Epithelial cell of esophagus (primary cell): ENCODE measurements at places on chromosomes 2 and 18.

DNA sequence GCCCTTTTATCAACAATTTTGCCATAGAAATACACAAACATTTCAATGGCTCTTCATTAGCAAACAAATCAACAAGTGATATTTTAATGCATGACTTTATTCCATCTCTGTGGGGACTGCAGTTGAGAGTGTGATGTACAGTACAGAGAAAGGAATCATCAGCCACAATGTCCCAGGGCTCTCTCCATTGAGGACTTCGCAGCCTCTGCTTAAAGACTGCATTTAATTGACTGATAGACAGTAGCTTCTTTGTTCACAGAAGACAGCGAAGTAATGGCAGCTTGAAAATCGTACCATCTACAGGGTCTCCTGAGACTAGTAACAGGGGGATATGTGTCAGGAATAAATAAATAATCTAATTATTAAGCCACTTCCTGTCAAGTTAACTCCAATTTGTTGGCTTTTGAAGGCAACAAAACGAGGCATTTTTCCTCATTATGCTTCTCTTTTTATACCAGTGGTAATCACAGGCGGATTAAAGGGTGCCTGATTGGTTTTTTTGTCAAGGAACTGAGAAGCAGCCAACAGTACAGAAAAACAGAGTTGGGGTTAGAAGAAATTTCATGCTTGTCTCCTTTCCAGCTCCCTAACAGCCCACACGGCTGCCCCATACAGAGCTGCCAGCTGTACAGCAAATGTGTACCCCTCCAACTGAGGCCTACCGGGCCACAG lies 164.3 kb downstream of the ZNF521 start:
- no peak for DNase-seq

DNA sequence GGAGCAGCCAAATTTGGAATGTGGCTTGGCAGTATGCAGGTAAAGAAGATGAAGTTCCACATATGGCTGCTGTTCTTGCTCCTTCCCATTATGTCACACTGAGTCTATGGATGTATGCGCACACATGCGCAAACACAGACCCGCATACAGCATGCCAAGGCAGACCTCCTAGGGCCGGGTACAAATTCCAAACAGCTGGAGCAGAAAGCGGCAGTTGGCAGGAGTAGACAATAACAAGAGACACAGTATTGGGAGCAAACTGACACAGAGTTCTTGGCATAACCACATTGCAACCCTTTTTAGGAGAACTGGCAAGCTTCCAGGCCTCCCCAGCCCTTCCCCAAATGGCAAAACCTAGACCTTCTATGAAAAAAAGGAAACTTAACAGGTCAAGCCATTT lies 268.9 kb downstream of the SP3 start:
- no peak for DNase-seq

- no peak for DNase-seq
Measured at GRCh38 chr2:68176657-68177056, 19.0 kb downstream of the PNO1 start.

DNA sequence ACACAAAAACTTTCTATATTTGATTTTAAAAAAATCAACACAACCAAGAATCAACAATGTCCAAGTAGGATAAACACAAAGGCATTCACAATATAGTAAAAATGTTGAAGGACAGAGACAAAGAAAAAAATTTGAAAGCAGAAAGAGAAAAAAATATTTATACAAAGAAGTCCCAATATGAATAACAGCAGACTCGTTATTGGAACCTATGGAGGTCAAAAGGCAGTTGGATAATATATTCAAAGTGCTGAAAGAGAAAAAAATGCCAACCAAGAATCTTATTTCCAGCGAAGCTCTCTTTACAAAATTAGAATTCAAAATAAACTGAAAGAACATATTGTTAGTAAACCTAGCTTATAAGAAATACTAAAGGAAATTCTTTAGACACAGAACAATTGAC lies 859.5 kb downstream of the LRP1B start:
- no peak for DNase-seq

DNA sequence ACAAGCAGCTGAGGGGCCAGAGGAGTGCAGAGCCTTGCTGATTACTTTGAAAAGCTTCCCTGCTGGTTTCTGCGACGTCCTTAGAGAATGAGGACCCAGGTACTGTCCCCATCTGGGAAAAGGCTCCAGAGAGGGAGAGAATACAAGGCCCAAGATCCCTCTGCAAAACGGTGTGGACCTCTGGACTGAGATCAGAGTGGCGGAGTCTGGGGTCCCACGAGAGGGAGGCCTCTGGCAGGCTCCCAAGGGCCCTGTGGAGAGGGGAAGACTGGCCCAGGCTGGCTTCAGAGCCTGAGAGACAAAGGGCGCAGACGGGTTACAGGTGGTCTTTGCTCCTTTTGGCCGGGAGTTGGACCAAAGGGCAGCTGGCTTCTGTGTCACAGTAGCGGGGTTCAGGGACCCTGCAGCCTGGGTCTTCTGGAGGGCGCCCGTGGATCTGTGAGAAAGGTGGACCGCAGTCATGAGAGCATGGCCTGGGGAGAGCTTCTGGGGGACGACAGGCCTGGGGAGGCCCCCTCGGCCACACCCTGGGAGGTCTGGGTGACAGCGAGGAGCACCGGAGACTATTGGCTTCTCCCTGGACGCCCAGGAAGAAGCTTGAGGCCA lies 805 bp downstream of the SNORC start:
- DNase-seq: no peak

- DNase-seq: no peak
Measured at GRCh38 chr18:46156124-46156745, 52.0 kb downstream of the HAUS1 start.

GRCh38 chr2:69572641-69573040 lies 70.9 kb downstream of the AAK1 start:
- DNase-seq: peak; percentile 55

DNA sequence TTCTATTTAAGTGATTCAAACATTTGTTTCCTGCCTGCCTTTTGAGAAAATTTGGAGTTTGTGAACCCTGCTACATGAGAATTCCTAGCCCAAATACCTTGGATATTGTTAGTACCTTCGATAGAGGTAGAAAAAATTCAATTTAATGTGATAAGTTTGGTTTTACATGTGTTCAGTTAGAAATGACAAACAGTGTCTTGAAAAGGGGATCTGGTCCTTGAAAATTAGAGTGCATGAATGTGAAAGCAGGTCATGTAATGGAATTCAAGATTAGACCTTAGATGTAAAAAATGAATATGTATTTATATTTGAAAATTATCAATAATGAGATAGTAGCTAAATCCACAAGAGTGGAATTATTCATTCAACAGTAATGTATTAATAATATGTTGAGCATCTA lies 70.5 kb downstream of the PIK3C3 start:
- no peak for DNase-seq

DNA sequence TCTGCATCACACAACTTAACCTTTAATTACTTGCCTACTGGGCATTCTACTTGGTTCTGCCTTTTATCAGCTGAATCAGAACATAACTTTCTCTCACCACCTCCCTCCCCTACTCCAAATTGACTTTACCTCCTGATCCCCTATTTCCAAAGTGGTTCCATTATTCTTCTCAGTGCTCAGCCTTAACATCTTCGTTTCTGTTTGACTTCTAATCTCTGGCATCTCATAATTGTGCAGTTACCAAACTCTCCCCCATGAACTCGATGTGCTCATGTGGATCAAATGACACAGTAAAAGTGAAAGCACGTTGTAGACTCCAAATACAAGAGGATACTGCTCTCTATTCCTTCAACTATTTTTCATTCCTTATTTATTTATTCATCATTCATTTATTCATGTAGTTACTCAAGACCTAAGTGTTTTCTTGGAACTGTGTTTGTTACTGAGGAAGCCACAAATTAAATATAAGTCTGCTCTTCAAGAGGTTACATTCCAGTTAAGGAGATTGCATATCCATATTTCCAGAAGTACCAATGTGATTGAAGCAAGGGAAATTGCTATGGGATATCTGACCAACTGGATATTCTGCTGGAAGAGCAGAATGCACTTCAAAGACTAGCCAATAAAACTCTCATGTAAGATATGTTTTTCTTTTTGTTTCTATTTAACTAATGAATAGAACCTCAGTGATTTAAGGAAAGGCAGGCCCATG lies 158.8 kb downstream of the TMEFF2 start:
- no peak for DNase-seq

DNA sequence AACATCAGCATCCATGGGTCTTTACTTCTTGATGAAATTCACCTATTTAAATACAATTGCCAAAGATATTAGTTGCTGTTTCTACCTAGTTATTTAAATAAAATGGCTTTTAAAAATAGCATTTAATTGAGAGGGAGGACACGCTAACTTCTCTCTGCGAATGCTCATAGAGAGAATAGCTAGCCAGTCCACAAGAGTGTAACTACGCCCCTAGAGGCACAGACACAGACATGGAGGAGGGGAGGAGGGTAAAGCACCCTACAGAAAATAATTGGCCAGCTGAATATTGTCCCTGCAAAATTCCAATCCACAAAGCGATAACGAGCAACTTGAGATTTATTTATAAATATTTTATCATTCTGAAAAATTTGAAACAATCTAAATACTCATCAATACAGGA lies 97.0 kb upstream of the PAPOLG start:
- no peak for DNase-seq

GRCh38 chr2:175516555-175516954 lies 335.0 kb upstream of the ATP5MC3 start:
- no peak for DNase-seq

DNA sequence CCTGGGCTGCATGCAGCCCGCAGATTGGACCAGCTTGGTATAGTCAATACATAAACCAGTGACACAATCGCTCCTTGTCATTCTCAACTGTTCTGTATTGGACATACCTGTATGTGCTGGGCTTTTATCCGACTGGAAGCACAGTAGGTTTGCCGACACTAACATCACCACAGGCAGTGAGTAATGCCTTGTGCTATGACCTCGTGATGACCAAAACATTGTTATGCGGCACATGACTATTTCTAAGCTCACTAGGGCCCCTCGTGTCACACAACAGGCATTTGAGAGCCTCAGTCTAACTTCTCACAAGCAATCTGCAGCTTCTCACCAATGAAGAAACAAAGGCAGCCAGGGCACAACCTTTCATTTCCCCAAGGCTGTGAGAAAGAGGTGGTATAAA lies 320.8 kb downstream of the AFF3 start:
- no peak for DNase-seq

DNA sequence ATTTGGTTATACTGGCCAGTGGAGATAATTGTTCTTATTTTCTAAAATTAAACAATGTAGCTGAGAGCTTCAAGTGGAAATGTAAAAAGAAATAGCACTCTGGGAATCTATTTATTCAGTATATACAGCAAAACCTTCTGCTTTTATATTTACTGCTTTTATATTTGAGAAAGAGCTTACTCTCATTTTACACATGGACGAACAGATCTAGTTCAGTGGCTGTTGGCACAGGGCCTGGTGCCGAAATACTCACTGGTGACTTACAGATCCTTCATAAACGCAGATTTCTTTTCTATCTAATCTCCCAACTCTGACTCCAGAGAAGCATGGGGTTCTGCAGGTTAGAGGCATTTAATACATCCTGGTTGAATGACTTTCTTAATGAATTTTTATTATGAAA lies 266.2 kb downstream of the ASXL3 start:
- no peak for DNase-seq

DNA sequence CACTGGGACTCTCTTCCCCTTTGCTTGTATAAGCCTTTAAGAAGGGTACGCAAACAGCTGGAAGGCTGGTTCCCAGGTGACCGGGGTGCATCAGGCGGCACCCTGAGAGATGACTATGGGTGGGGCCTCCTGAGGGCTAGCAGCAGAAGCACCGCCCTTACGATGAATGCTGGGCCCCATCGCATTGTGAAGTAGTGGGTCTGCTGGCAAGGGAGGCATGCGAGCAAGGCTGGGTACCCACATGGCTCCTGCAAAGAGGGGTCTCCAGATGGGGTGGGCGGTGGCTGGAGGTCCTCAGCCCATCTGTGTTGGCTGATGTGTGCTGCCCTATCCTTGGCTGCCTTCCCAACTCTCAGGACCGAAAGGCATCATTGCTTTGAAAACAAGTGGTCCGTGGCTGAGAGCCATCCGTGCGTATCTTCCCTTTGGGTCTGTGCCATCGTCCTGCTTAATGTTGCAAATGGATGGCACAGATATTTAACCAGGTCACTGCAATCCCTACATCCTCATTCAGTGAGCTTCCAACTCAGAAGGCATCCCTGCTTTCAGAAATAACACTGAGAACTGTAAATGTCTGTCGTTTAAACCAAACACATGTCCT lies 83.5 kb upstream of the GPC1 start:
- no peak for DNase-seq

GRCh38 chr2:121723316-121723715 lies 13.4 kb downstream of the NIFK start:
- no peak for DNase-seq

DNA sequence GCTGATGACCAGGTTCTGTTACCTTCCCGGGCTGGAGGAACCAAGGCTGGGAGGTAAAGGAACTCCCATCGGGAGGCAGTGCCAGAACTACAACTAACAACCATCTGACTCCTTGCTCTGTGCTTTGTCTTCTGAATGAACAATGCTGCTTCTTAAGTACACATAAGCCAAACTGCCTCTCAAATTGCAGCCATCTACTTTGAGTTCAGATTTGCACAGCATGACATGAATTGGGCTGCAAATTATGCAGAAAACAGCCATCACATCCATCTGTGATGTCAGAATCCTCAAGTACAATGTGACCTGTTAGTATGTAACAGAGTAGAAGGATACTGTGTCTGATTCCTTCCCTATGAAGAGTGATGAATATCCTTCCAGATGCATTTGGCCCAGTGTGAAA lies 290.6 kb downstream of the ZNF521 start:
- DNase-seq: no peak

GRCh38 chr2:162210385-162210784 lies 32.9 kb downstream of the FAP start:
- no peak for DNase-seq

DNA sequence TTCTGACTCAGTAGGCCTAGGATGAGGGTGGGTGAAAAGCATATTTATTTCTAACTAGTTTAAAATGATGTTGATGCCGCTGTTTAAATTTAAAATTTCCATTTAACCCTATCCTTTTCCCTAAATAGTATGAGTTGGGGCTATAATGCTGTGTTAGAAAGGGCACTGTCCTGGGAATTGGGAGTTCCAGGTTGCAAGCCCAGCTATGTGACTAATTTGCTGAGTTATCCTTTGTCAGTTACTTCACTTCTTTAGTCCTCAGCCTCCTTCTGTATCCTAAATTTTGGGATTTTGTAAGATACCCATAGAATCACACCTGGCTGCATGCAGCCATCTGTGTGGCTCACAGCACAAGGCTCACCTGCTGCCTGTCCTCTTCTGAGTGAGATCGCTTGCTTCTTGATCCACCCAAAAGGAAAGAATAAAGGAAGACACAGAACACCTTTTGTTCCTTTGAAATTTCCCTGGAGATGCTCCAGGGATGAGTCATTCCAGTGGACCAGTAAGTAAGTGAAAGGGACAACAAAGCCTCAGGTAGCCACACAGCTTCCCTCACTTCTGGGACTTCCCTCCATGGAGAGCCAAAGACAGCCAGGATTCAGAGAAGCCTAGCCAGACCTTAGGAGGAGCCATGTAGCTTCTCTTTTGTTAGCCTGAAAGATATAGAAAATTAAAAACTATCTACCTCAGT lies 97.2 kb downstream of the DTNA start:
- peak; percentile 37 for DNase-seq
